ENCODE measurements at places on chromosomes 11 and 22.
A peak's percentile ranks its signal among the peaks of the same experiment; 100 is the strongest.

DNA sequence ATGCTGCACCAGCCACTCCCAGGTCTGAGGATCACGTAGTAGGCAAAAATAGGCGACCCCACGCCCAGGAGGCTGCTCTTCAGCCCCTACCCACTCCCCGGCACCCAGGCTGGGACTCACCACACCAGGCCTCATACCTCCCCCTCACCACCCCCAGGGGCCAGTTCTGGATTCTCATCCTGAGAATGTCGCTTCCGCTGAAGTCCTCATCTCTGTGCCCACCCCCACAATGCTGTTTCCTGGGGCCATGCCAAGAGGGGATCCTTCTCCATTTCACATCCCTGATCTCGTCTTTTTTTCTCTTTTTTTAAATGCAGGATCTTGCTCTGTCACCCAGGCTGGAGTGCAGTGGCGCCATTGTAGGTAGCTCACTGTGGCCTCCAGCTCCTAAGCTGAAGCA lies 1.7 kb upstream of the OSM start:
- no peak for DNase-seq

- no peak for DNase-seq
Observed at GRCh38 chr22:44620129-44620840, 81.7 kb upstream of the PRR5 start.

DNA sequence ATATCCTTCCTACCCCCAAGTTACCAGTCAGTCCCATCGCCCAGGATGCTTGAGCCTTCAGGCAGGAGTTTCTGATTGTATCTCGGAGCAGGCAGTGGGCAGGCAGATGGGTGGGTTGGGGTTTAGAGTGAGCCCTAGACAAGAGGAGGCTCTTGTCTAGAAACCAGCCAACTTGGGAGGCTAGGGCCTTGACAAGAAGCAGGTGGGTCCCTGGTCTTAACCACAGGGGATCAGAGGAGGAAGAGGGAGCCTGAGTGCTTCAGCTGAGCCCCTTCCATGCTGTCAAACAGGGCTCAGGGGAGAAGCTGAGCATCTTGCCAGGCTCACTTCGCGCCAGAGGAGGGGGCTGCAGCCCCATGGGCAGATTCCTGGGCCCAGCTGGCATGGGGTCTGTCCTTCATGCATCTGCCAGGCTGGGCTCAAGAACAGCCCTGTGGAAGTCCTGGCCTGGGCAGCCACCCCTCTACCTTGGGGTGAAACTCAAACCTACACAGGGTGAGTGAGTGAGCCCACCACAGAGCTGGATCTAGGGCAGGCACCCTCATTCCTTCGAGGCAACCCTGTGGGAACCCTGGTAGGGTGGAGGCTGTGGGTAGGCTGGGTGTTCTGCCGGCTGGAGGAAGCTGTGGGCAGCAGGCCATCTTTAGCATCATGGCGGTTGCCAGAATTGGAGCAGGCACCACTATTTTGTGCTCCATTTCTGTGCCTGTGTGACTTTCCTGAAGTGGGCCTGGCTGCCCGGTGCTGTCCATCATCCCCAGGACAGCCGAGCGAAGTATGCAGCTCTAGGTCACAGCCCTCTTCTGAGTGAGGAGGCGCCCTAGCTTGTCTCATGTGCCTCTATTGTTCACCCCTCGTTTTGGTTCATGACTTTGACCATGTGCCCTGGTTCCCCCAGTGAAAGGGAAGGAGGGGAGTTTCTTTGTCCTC lies 108.1 kb downstream of the MORC2 start:
- no peak for DNase-seq

DNA sequence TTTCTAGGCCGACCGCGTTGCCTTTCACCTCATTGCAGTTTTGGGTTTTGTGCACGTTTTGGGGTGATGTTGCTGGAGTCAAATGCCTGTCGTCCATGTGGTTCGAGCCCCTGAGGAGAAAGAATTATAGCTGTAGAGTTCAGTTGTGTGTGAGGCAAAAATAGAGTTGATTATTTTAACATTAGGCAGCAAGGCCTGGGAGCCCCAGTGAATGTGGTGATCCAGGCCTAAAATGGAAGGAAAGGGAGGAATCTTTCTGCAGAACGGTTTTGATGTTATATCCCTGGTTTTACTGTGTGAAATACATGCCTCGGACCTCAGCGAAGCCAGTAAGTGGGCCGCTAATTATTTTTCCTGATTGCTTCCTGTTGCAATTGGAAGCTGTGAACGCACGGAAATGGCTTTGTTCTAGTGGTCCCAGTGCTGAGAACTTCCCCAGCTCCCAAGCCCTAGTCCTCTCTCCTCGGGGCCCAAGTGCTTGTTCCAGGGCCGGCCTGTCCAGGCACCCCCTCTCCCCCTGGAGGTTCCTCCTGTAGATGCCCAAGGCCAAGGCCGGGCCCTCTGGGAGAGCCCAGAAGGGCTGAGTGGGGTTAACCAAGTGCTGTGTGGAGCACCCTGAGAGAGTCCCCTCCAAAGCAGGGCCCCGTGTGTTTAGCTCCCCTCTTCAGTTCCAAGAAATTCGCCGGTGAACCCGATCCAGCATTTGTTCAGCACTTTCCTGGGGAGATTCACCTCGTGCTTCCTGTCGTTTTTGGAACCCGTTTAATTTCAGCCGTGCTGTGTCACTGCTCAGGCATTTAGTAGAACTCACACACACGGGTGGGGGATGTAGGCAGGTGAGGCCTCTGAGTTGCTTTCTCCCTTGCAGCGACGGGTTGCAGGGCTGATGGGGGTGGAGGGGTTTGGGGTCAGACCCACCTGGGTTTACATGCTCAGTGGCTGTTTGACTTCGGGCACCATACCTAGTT lies 2.1 kb downstream of the LRP5 start:
- peak; percentile 71 for DNase-seq

- DNase-seq, result peak; percentile 90
Observed at GRCh38 chr22:21102659-21103267, 57.0 kb downstream of the LRRC74B start.

DNA sequence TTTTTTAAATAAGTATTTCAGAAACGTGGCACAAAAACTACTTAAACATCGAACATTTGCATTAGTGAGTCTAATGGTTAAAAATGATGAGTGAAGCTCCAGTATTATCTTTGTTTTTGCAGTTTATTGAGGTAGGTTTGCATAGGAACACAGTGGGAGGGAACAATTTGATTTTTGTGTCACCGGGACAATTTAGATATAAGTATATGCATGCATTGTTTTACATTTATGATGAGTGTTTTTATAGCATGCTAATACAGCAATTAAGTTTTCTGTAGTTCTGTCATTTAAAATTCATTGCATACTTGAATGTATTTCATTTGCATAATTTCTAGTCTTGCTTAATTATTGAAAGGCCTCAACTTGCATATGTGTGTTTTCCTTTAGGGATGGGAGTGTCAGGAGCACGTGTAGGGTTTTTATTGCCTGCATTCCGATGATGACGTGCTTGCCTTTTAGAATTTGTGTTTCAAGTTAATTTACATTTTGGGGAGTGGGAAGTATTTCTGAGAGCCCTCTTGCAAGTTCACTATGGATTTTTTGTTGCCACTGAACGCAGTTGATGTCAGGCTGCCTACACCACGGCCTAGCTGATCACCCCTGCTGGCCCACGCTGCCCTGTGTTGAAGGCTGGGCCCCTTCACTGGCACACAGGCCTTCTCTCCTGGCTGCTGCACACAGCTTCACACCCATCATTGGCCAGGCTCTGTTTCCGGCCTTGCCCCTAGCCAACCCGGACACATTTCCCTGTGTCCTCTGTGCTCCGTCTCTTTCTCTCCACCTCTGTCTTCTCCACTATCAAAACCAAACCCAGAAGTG lies 120.9 kb downstream of the TBC1D22A start:
- no peak for DNase-seq

- no peak for DNase-seq
Observed at GRCh38 chr22:40493441-40493840, 123.0 kb downstream of the SGSM3 start.

All from RKO (cell line).